Activated naive CD4-positive, alpha-beta T cell (primary cell): ENCODE measurements at places on chromosomes 2 and 18.

GRCh38 chr2:54510916-54511315 lies 54.8 kb downstream of the SPTBN1 start:
- DNase-seq: no peak

DNA sequence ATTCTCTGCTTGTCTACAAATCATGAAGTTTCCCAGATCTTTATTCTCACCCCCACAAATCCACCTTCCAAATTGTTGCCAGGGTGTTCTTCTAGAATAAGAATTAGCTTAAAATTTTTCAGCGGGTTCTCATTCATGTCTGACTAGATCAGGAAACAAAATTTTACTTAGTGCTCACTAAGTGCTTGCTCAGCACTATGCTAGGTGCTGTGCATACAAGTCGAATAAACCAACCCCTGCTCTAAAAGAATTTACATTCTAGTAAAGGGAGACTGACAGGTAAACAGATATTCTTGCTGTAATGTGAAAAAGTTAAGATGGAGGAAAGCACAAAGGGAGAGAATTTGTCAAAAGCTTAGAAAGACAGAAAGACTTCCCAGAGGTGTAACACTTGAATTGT lies 2.4 kb upstream of the FSIP2 start:
- no peak for DNase-seq

DNA sequence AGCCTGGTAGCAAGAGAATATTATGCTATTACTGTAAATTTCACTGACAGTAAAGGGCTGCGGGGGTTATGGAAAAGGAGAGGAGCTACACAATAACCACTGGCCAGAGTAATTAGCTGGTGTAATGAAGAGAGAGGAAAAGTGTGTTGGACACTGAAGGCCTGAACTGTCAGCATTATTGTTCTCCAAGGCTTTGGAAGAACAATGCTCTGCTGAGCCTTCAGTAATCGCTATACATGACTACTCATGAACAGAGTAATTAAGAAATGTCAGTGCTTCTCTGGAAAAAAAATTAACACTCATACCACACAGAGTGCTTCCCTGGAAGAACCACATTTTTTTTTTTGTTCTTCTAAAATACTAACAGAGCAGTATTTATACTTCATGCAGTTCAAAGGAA lies 931.3 kb downstream of the CPS1 start:
- DNase-seq: no peak

DNA sequence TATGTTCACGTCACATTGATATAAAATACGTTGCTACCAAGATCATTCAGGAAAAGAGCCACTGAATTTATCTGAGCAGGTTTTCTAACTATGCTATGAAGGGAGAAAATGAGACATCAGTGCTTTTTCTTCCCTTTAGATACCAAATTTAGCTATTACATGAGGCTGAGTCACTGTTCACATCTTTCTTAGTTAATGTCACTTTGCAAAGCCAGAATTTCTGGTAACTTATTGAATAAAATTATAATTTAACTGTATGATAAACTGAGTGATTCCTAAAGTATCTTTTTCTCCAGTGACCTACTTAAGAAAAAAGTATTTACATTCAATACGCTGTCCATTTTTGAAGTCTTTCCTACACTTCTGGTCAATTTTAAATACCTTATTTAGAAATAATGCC lies 22.7 kb downstream of the C1D start:
- no peak for DNase-seq

GRCh38 chr2:166419616-166419934 lies 43.8 kb upstream of the SCN9A start:
- DNase-seq: no peak

DNA sequence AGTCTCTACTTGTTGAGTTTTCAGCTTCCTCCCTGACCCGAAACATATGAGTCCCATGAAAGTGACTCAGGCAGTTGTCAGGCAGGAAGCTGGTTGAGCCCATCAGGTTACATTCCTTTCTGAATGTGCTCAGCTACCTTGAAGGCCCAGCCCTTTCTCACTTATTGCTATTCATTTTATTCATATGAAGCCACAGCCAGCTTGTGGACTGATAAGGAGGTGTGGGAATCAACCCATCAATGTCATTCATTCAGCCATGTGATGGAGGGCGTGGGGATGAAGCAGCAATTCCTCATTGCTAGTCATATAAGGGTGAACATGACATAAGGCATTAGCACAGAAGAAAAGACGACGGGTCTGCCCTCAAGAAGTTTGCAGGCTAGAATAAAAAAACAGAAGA lies 5.3 kb upstream of the VPS4B start:
- no peak for DNase-seq

- no peak for DNase-seq
Observed at GRCh38 chr2:188713961-188714360, 260.2 kb upstream of the COL3A1 start.

DNA sequence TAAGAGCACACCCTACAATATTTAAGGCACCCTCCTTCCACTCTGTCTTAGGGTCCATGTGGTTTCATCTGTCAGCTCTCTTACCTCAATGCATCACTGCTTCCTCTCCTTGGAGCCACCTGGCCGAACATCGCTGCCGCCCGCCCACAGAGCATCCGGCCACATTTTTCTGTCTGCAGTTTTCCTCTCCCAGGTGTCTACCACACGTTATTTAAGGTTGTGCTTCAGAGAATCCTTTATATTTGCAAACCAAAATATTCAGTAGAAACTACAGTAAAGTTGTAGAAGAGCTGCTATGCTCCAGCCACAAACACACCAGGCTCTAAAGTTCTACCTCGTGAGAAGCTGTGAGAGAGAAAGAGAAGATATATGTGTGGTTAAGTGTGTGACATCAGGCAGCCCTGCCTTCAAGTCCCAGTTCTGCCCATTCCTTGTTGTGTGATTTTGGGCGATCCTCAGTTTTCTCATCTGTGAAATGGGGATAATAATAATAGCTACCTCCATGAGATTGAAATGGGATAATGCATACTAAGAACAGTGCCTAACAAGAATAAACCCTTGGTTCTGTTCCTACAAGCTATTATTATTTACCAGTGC lies 4.9 kb upstream of the STK17B start:
- peak; percentile 16 for DNase-seq

- no peak for DNase-seq
Observed at GRCh38 chr2:190468814-190469569, 60.8 kb downstream of the MFSD6 start.

- DNase-seq: no peak
Observed at GRCh38 chr2:219844401-219845091, 217.1 kb downstream of the SLC4A3 start.

DNA sequence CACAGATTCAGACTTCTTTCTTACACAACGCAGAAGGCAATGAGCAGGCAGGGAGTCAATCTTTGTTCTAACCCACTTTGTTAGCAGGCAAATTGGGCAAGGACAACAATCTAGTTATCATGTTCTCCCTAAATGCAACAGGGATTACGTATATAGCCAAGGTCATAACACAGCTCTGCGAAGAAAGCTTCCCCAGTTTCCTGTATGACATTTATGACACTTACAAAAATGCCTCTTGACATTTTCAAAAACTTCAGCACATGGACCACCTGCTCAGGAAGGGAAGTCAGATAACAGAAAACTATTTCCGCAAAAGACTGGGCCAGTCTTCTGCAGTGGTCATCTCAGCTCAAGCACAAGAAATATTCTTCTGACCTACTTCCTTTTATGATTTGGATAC lies 106.1 kb downstream of the IRS1 start:
- DNase-seq: no peak

- DNase-seq: no peak
Observed at GRCh38 chr2:10918661-10919409, 7.1 kb downstream of the KCNF1 start.

GRCh38 chr18:63763831-63764600 lies 11.2 kb upstream of the SERPINB7 start:
- DNase-seq: no peak
